ENCODE measurements at places on chromosomes 3 and 15. TPM values are rescaled to one million over a fixed set of nuclear protein-coding genes. Genes with fewer than 3 reads are reported as not detected.

GRCh38 chr3:185716436-185717108, 108.3 kb downstream of the IGF2BP2 start:
- no peak for DNase-seq

- DNase-seq, result no peak
Observed at GRCh38 chr15:69992348-69992747, 105.4 kb downstream of the TLE3 start.

Gene ZSCAN2
- total RNA-seq, result 14.7 TPM

Gene PRICKLE2
- 25.0 TPM for total RNA-seq

GRCh38 chr3:113914646-113915045, 33.2 kb upstream of the ZDHHC23 start:
- DNase-seq, result no peak

Gene CIB2
- total RNA-seq, result 1.5 TPM

GRCh38 chr3:169085827-169086226, 577.7 kb downstream of the MECOM start:
- DNase-seq, result peak; percentile 86

DNA sequence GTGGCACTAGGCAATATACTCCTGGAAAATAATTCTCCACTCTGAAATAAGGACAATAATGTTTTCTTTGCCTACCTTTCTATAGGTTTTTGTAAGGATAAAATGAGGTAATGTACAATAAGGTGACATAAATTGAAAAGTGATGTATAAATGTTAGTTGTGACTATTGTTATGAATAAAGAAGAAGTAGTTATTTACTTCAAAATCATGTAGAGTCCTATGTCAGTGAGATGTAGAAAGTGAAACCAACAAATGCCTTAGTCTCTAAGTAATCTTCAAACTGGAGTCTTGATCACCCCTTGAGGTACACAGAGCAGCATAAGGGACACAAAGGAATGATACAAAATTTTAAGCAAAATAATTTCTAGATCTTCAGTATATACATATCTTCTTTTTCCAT, 60.3 kb upstream of the TP63 start:
- DNase-seq, result no peak

Data from osteoblast (primary cell).